ENCODE measurements at places on chromosomes 3 and 15. TPM values are rescaled to one million over a fixed set of nuclear protein-coding genes. Genes with fewer than 3 reads are reported as not detected.
A peak's percentile ranks its signal among the peaks of the same experiment; 100 is the strongest.

GRCh38 chr3:45347315-45348000 is 40.9 kb upstream of the LARS2 start:
- H3K36me3 ChIP-seq = no peaks in the 10 kb centered on the region
- no peak overlapping the region for H3K27ac ChIP-seq
- no peaks in the 10 kb centered on the region for H3K4me1 ChIP-seq
- peaks cover 3% of the 10 kb centered on the region for H3K27me3 ChIP-seq

DNA sequence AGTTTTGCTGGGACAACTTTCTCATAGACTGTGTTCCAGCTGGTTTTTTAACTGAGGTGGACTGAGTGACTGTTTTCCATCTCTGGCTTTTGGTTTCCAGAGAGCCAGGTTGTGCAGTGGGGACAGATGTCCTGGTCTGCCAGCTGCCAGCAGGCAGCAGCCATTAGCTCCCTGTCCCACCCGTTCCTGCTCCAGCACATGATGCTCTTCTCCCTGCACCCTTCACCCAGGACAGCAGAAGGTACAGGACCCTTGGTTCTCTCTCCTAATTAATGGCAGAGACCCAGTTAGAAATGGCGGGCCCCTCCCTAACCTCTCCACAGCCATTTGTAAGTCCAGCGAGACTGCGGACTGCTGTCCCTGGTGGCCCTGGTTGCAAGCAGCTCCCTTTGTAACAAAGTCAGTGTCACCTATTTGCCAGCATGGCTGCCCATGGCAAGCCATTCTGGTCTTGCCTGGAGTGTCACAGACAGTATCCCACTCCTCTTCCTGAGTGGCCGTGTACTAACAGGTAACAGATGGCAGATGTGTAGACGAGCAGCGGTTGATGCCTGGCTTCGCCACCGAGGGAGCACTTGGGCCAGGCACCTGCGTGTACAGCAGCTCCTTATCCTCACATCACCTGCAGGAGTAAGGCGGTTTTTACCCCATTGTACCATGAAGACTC is 148.3 kb downstream of the DNAJB8 start:
- H3K27ac ChIP-seq = no peak overlapping the region
- no peaks in the 10 kb centered on the region for H3K27me3 ChIP-seq
- DNase-seq = no peak
- no peak overlapping the region for H3K4me3 ChIP-seq
- H3K36me3 ChIP-seq = no peaks in the 10 kb centered on the region
- no peaks in the 10 kb centered on the region for H3K4me1 ChIP-seq

- H3K27ac ChIP-seq = no peak overlapping the region
- no peak for DNase-seq
- no peak overlapping the region for H3K4me3 ChIP-seq
- no peaks in the 10 kb centered on the region for H3K27me3 ChIP-seq
- H3K36me3 ChIP-seq = no peaks in the 10 kb centered on the region
Observed at GRCh38 chr3:114622001-114622400, 328.2 kb downstream of the TIGIT start.

DNA sequence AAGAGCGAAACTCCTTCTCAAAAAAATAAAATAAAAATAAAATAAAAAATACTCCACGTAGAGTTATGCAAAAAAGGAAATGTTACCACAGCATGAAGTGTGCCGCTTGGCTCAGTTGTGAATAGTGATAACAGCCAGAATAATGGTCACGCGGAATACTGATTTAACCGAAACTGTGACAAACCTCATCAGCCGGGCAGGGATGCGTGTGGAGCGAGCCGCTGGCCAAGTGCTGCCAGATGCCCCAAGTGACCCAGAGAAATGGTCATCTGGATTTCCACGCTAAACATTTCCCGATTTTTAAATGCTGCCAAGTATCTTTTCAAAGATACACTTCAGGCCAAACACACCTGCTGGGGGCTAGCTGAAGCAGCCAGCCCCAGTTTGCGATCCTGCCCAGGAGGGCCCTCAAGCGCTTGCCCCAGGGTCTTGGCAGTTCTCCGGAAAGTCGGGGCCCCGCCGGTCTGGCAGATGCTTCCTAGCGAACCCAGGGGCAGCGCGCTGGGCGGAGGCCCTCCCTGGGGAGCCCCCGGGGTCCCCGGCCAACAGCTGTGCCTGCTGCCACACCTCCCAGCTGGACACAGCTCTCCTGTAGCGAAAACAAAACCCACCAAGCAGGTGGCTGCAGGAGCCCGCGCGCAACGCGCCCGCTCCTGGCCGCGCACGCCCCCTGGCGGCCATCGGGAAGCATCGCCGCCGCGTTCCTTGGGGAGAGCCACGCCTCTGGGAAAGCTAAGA is 35.1 kb downstream of the CMTM6 start:
- no peak overlapping the region for H3K27ac ChIP-seq
- no peaks in the 10 kb centered on the region for H3K27me3 ChIP-seq
- peak; percentile 89 for DNase-seq
- H3K36me3 ChIP-seq = no peaks in the 10 kb centered on the region

DNA sequence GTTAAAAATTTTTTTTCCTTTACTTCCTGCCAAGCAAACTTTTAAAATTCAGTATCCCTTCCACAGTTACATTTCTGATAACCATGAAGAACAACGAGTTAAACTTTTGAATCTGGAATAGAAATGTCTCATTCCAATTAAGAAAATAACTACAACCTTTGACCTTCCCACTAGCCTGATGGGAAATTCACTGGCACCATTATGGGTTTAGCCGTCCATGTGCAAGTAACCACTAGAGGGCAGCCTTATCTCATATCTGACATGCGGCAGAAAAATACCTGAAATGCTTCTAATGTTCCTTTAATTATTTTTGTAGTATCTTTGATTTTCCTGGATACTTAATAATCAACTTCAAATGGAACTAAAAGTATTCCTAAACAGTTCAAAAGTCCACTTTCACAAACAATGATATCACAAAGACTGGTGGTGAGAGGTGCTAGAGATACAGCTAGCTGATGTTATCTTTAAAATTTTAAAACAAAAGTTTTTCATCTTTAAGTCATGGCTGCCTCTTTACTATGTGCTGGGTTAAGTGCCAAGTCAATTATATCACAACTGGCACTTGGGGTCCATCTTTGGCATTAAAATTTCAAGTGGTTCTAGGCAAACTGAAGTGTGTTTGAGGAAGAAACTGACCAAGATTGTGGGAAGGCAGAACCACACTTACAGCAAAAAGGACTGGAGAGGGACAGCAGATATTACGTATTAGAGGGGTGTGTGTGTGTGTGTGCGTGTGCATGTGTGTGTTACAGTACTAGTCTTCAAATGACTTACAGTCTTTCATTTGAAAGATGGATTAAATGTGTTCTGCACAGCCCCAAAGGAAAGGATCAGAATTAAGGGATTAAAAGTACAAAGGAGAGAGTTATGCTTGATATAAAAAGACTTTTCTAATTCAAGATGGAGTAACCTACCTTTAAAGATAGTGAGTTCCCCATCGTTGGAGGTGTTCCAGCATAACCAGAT is 107.1 kb upstream of the ICE2 start:
- peak; percentile 80 for DNase-seq
- H3K4me1 ChIP-seq = peaks cover 25% of the 10 kb centered on the region
- H3K27me3 ChIP-seq = no peaks in the 10 kb centered on the region
- H3K4me3 ChIP-seq = no peak overlapping the region

DNA sequence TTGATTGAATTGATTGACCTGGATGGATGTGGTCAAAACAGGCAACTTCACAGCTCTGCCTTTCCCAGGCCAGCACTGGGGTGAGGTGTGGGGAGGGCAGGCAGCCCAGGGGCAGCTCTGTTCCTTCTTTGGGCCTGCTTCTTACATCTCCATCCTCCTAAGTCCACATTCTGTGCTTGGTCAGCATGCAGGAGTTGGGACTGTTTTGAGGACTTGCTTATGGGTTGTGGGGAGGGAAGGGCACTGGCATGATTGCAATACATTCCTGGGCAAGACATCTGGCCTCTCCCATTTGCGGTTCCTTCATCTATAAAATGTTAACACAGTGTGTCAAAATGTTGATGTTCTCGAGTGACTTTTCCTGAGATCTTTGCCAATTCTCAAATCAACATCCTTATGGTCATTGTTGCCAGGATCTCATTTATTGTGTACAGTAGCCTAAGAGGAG is 84.1 kb downstream of the ST6GAL1 start:
- H3K4me3 ChIP-seq = no peak overlapping the region
- H3K4me1 ChIP-seq = peaks cover 59% of the 10 kb centered on the region
- no peaks in the 10 kb centered on the region for H3K36me3 ChIP-seq
- no peak overlapping the region for H3K27ac ChIP-seq
- peak; percentile 90 for DNase-seq

GRCh38 chr3:126361211-126361610 is 4.0 kb upstream of the KLF15 start:
- no peak overlapping the region for H3K27ac ChIP-seq

DNA sequence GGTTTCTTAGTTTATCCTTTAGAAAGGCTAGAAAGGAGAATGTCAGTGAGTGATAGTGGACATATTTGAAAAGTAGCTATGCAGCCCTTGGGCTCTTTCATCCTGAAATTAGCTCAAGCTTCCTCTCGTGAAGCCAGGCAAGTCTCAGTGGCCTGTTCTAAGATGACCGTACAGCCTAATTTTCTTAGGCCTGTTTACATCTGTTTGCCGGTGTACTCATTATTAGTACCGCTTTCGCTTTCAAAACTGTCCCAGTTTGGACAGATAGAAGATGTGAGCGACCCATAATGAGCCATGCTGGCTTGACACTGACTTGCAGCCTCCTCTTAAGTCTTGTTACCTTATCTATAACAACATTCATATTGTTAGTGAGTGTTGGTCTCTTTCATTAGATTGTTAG is 5.7 kb upstream of the ARL14 start:
- H3K4me3 ChIP-seq = no peak overlapping the region
- no peak overlapping the region for H3K27ac ChIP-seq
- H3K36me3 ChIP-seq = no peaks in the 10 kb centered on the region
- H3K27me3 ChIP-seq = no peaks in the 10 kb centered on the region
- DNase-seq = no peak

DNA sequence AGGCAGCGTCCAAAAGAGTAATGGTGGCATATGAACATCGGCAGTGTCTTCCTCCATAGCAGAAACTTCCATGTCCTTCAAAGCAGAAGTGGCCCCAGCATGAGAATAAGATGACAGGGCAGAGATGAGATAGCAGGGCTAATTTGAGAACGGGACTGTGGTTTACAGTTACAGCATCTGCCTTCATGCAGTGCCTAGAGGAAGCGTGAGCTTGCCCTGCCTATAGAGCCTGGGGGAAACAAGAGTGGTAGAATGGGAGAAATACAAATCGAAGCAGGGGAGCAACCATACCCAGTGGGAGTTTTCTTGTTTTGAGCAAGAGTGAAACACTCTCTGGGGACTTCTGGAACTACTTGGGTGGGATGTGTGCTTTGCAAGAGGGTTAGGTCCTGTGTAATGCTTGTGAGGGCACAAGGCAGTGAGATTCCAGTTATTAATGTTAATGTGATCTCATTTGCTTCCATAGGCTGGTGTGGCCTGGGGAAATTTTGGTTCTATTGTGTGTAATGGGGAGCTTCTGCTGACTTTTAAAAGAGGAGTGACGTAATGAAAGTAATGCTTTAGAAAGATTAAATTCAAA is 616.9 kb downstream of the ZIC1 start:
- no peaks in the 10 kb centered on the region for H3K27me3 ChIP-seq
- no peaks in the 10 kb centered on the region for H3K36me3 ChIP-seq
- no peak overlapping the region for H3K4me3 ChIP-seq

GRCh38 chr3:59605944-59606534 is 556.2 kb upstream of the CFAP20DC start:
- no peaks in the 10 kb centered on the region for H3K27me3 ChIP-seq
- H3K27ac ChIP-seq = no peak overlapping the region
- H3K4me1 ChIP-seq = no peaks in the 10 kb centered on the region
- no peak overlapping the region for H3K4me3 ChIP-seq
- no peak for DNase-seq
- H3K36me3 ChIP-seq = no peaks in the 10 kb centered on the region

Gene GNB4
- 61.9 TPM for total RNA-seq

Gene MAP1A
- 2.1 TPM for total RNA-seq

Gene NR2E3
- 0.25 TPM for total RNA-seq

Gene ALG1L2
- not detected for total RNA-seq

Gene VGLL3
- 4.2 TPM for total RNA-seq

Gene RETNLB
- not detected for total RNA-seq

Gene SLC2A2
- total RNA-seq = not detected

Gene MST1R
- total RNA-seq = 1.5 TPM

Gene ECE2
- total RNA-seq = not detected

Data from endothelial cell of umbilical vein (primary cell).